CD4-positive, alpha-beta T cell (primary cell): ENCODE measurements at places on chromosomes 5 and 9.

- no peak for DNase-seq
Measured at GRCh38 chr9:34929506-34930102, 28.5 kb upstream of the PHF24 start.

DNA sequence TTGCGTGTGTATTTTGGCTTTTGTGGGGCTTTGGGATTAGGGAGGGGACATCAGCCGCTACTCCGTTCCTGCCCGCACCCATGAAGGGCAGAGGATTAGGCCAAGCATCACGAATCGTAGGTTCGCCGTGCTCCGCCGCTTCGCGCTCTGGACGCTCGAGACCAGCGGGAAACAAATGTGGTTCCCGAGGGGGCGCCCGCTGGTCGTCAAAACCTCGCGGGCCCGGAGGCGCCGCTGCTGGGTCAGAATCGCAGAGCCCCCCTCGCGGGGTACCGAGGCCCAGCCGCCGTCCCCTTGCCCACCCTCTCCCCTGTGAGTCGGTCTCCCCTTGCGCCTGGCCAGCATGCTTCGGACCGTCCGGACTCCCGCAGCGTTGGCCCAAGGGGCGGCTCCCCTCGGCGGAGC lies 2.3 kb upstream of the PAX5 start:
- DNase-seq, result no peak

- no peak for DNase-seq
Measured at GRCh38 chr5:22372376-22372775, 480.8 kb downstream of the CDH12 start.

DNA sequence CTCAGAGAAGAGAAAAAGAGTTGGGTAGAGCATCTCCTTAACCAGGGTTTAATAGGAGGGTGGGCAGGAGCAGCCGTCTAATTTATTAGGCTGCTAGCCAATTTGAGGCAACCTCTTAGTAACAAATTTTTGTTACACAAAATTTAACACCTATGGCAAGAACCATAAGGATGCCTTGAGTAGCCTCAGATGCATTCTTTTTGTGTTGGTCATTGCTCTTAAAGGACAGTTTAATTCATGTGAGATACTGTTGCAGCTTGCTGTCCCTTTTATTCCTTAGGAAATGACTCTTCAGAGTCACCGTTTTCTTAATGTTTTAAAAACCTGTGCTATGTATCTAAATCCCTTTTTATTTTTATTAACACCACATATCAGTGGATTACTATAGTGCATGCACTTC lies 255.1 kb downstream of the MAST4 start:
- DNase-seq, result no peak

GRCh38 chr5:1729641-1730486 lies 69.8 kb downstream of the MRPL36 start:
- peak; percentile 4 for DNase-seq

GRCh38 chr9:14344941-14345353 lies 31.0 kb upstream of the NFIB start:
- DNase-seq, result no peak

- no peak for DNase-seq
Measured at GRCh38 chr9:100590481-100590880, 12.6 kb downstream of the CAVIN4 start.

GRCh38 chr5:27472000-27472763 lies 433.8 kb upstream of the CDH9 start:
- DNase-seq, result no peak

- DNase-seq, result no peak
Measured at GRCh38 chr5:25763781-25764180, 1119.0 kb upstream of the CDH10 start.

GRCh38 chr9:17783227-17783626 lies 204.4 kb downstream of the SH3GL2 start:
- no peak for DNase-seq
